Activated CD8-positive, alpha-beta memory T cell treated with anti-CD3 and anti-CD28 coated beads for 48 hours (primary cell): ENCODE measurements at places on chromosomes 6 and 20.

DNA sequence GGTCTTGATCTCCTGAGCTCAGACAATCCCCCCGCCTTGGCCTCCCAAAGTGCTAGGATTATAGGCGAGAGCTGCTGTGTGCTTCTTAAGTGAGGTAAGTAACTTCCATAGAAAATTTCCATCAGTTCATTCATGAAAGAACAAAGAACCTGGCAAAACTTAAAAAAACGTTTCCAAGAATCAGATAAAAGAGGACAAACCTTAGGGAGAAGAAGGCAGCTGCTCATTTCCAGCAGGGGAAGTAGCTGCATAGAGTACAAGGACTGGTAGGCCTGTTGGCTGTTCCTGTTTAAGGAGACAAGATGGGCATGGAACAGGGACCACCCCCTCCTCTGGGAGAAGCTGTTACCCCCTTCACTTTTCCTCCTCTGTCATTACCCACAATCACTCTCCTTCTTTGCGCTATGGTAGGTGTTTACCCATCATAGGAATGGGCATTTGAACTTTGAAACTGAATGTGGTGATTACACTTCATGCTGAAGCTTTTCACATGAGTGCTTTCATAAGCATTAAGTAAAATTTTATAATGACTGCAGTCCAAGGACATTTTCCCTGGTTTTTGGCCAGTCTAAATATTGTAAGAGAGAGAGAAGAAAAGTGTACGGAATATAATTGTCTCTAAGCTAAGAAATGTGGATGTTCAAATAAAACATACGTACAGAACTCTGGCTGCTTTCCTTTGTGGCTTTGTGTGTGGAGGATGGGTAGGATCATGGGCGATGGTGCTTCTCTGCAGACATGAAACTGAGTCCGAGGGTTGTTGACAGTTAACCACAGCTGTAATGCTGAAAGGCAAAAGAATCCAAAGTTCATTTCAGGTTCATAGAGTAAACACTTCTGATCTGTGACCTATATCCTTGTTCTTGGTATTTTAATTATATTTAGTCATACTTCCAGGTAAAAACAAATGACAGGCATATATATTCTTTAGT, 56.4 kb downstream of the CCN2 start:
- no peak for DNase-seq

DNA sequence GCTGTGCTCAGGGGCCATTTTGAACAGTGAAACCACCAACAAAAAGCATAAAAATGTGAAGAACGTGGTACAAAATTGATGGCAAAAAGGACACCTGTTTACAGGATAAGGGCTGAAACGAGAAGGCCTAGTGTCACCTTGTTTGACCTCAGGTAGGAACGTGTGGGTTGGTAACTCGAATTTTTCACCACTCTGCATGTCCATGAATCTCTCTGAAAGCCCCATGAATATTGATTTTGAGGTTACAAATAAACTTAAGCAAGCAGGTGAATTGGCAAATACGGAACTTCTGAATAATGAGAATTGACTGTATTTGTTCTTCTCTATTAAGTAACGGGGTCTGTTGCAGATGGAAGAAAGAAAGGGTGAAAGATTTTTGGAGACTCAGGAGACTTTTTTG, 59.6 kb upstream of the EDN1 start:
- no peak for DNase-seq

GRCh38 chr20:44066645-44067606, 120.1 kb downstream of the JPH2 start:
- DNase-seq = no peak

GRCh38 chr20:10513061-10513460, 78.0 kb downstream of the SLX4IP start:
- no peak for DNase-seq

DNA sequence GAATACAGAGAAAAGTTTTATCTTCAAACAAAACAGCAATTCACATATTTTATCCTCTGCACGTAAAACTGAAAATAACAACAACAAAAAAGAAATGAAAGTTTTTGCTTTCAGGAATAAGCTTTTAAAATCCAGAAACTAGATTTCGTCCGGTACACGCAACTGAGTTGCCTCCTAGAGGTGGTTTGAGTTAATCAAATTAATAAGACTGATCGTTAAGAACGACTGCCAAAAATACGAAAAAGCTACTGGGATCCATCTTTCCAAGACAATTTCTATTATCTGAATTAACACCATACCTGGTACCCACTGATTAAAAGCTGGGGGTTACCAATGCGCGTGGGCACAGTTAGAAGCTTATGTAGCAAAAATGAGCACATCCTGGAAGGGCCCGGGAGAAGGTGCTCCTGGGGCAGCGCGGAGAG, 669 bp downstream of the PDCD2 start:
- DNase-seq = no peak

GRCh38 chr6:153621491-153621890, 417.5 kb upstream of the OPRM1 start:
- DNase-seq = no peak

GRCh38 chr6:31723245-31723979, at the start of gene MPIG6B:
Gene MPIG6B, plus strand, starts transcription at chr6:31723373. Its CDS starts 11 bp downstream, at chr6:31723384.
- no peak for DNase-seq

DNA sequence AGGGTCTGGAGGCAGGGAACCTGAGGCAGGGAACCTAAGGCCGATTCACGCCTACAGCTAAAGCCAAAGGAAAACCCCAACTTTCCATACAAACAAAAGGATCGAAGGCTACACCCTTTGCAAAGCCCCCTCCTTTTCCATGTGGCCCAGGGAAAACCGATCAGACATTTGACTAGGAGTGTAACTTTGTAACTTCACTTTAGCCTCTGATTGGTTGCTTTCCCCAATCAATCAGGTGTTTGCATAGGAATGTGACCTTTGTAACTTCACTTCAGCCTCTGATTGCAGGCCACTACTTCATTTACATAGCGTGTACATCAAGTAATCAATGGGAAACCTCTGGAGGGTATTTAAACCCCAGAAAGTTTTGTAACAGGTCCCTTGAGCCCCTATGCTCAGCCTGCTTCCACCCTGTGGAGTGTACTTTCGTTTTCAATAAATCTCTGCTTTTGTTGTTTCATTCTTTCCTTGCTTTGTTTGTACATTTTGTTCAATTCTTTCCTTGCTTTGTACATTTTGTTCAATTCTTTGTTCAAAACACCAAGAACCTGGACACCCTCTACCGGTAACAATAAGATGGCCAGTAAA, 43.3 kb downstream of the CHD6 start:
- DNase-seq = no peak

GRCh38 chr6:165047952-165048351, 261.5 kb downstream of the C6orf118 start:
- DNase-seq = no peak

GRCh38 chr20:61976644-61977418, 88.8 kb downstream of the TAF4 start:
- no peak for DNase-seq

DNA sequence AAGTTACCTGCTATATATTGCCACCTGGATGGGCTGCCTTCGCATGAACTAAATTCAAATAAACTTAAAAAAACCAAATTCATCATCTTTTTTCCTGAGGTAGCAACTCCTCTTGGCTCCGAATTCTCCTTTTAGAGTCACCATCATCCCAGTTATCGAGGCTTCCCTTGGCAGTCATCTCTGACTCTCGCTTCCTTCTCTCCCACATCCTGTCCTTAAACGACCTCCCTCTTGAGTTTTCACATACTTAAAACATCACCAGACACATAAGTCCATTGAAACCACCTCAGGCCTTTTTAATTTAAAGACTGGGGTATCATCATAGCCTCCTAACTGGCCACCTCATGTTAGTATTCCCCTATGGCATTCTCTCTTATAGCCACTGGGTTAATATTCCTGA, 296.1 kb upstream of the FLRT3 start:
- no peak for DNase-seq

GRCh38 chr6:52503851-52504781, 72.7 kb downstream of the TRAM2 start:
- DNase-seq = no peak

DNA sequence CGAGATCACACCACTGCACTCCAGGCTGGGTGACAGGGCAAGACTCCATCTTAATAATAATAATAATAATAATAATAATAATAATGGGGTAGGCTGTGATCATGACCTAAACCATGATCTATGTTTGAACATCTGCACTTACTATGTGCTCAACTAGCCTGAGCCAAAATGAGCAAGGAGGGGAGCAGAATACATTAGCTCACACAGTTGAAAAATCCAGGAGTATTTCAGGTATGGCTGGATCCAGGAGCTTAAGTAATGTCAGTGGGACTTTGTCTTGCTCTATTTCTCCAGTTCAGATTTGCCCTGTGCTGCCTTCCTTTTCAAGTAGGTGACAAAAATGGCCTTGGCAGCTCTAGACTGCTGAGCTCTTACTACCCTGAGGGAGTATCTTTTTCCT, 32.7 kb upstream of the SLC9A8 start:
- DNase-seq = no peak
